ENCODE measurements at places on chromosomes 7 and 10. TPM values are rescaled to one million over a fixed set of nuclear protein-coding genes. Genes with fewer than 3 reads are reported as not detected.

GRCh38 chr10:128322950-128323349 lies 196.7 kb upstream of the MKI67 start:
- no peak for DNase-seq

DNA sequence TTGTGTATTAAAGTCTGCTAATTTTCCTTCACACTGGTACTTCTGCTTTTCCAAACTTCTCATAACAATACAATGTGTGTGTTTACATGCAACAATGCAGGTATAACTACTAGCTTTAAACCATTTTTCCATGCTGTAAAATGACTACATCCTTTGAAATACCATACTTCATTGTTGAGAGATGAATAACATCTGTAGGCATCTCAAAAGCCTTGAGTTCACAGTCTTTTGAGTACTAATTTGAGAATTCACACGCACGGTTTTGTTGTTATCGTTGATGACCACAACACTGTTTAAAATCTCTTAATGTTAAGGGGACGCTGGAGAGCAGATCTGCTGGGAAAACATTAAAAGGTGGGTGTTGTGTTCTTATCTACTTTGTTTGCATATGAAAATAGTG lies 37.4 kb downstream of the SEMA3A start:
- DNase-seq, result no peak

DNA sequence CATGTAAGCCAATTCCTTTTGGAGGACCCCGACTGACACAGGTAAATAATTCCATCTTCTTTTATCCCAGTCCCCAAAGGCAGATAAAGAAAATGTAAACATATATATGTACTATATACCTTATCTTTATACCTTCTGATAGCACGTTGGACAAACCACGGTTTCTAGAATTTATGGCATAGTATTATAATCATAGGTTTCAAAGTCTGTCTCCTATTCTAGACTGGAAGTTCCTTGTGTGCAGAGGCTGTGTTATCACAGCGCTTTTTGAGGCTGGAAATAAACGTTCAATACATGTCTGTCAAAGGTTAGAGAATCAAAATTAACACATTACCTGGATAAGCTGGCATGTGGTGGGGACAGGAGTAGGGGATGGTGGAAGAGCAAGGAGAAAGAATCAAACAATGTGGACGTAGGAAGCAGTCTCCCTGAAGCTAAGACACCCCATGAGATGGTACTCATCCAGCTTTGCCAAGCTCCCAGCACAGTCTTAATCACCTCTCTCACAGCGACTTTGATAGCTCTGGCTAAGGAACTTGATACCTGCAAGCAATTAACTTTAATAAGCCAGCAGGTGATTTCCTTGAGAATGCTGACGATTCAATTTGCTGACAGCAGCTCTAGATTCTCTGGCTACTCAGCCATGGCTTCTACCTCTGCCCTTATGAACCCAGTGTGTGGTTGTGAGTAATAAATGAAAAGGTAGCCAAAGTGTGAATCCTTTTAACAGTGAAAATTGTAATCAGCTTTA lies 208.4 kb upstream of the LRRTM3 start:
- peak; percentile 1 for DNase-seq

GRCh38 chr10:113279262-113279661 lies 273.6 kb upstream of the HABP2 start:
- no peak for DNase-seq

GRCh38 chr10:127998501-127999144 lies 91.7 kb downstream of the PTPRE start:
- no peak for DNase-seq

DNA sequence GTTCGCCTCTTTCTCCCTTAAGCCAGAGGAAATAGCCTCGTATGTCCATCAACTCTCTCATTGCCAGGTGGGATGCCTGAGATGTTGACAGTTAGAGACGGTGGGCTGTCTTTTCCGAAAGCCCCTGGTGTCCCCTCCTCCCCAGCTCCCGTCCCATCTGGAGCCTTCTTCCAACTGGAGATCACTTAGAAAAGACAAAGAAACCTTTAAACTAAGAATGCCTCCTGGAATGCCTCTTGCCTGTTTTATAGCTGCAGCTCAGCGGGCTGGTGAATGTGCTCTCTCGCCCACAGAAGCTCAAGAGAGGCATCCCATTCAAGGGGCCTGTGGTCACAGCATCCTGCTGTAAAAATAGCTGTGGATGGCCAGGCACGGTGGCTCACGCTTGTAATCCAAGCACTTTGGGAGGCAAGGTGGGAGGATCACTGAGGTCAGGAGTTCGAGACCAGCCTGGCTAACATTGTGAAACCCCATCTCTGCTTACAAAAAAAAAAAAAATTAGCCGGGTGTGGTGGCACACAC lies 5.2 kb upstream of the MYL10 start:
- no peak for DNase-seq

GRCh38 chr10:110803830-110804338 lies 67.8 kb upstream of the PDCD4 start:
- DNase-seq, result no peak

DNA sequence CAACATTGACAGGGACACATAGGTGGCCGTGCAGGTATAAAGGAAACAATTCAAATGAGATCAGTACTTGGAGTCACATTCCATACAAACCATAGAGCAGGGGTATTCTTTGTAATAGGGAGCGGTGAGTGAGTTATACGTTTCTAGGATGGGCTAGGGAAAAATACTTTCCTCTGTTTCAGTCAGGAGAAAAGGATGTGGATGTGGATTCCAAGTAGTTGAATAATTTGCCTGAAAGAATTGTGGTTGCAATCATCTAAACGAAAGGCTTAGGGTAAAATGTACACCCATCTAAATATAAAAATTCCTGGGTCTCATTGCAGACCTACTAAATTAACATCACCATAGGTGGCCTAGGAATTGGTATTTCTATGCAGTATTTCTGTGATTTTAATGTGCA lies 270.7 kb upstream of the IGFBP3 start:
- no peak for DNase-seq

- no peak for DNase-seq
These were observed 296.2 kb downstream of the TCERG1L start for GRCh38 chr10:131015271-131015670.

GRCh38 chr7:158658475-158658874 lies 46.1 kb downstream of the NCAPG2 start:
- no peak for DNase-seq

DNA sequence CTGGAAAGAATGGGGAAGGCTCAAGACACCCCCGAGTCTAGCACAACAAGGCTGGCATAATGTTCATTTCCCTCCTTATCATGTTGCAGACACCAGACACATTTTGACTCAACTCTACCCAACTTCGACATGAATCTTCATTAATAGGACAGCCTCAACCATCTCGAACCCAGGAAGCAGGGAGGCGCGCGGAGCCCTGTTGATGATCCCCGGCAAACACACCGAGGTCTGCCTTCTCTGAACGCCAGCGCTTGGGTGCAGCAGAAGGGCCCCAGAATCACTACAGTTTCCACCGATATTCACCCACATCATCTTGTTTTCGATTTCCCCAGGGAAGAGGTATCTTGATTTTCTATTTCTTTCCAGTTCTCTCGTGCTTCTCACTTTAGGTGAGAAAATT lies 563.6 kb downstream of the TCERG1L start:
- DNase-seq, result no peak

DNA sequence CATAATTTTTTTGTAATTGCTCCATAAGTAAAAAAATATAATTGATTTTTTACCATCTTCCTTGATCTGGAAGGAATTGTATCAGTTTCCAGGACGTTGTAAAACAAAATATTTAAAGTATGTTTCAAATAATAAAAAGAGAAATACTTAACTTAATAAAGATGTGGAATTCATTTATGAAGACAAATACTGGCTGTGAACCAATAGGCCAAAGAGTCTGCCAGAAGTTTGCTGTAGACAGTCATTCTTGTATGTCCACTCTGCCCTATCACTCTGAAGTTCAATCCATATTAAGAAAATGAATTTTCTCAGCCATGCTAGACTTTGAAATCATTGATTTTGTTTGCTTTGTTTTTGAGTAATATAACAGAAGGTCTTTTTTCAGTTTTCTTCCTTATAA lies 256.4 kb downstream of the TRIL start:
- DNase-seq, result no peak

DNA sequence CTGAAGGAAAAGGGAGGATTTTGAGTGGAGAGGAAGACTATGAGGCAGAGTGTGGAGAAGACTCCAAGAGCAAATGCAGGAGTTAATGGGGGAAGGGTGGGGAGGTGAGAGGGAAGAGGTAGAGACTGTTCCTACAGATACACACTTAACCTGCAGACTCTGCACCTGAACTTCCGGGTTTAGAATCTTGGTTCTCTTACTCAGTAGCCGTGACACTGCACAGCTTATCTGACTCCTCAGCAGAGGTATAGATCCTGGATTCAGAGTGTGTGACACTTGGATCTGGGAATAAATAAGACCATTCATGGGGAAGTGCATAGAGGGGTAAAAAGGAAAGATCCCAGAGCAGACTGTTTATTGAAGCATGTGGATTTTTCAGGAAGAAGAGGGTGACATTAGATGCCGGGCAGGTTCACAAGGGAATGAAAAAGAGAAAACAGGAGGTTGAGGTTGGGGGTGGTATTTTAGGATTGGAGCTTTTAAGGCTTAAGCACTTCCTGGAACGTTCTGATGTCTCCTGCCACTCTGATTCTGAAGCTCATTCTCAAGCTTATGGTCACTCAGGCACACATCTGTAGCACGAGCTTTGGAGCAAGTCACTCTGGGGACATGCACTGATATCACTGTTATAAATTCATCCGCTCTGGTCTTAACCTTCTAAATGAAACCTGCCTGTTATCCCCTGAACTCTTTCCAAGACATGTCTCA lies 5.7 kb upstream of the ZC3HAV1L start:
- no peak for DNase-seq

GRCh38 chr10:61669161-61669725 lies 6.5 kb downstream of the CABCOCO1 start:
- DNase-seq, result no peak

GRCh38 chr7:40192036-40192435 lies 57.2 kb downstream of the SUGCT start:
- DNase-seq, result no peak

DNA sequence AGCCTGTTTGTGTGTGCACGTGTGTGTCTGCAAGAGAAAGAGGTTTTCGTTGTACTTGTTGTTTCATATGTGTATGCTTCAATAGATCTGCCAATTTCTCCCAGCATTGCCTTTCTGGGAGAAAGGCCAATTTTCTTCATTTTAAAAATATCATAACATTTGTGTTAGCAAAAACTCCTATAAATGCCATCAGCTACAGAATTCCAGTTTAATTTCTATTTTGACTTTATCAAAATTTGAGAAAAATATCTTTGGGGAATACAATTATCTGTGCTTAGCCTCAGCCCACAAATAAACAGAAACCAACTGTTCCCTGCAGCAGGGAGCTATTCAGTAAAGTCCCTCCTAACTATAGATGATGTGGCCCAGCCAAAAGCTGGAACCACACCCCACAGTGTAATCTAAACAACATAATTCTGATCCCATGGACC lies 68.3 kb upstream of the MGMT start:
- DNase-seq, result no peak

- no peak for DNase-seq
These were observed 32.6 kb downstream of the IKZF1 start for GRCh38 chr7:50336894-50337703.

GRCh38 chr7:159317294-159317693 lies 172.6 kb upstream of the VIPR2 start:
- no peak for DNase-seq

GRCh38 chr7:135831455-135832195 lies 83.0 kb upstream of the FAM180A start:
- DNase-seq, result no peak

GRCh38 chr10:121155742-121156474 lies 304.7 kb downstream of the WDR11 start:
- no peak for DNase-seq

DNA sequence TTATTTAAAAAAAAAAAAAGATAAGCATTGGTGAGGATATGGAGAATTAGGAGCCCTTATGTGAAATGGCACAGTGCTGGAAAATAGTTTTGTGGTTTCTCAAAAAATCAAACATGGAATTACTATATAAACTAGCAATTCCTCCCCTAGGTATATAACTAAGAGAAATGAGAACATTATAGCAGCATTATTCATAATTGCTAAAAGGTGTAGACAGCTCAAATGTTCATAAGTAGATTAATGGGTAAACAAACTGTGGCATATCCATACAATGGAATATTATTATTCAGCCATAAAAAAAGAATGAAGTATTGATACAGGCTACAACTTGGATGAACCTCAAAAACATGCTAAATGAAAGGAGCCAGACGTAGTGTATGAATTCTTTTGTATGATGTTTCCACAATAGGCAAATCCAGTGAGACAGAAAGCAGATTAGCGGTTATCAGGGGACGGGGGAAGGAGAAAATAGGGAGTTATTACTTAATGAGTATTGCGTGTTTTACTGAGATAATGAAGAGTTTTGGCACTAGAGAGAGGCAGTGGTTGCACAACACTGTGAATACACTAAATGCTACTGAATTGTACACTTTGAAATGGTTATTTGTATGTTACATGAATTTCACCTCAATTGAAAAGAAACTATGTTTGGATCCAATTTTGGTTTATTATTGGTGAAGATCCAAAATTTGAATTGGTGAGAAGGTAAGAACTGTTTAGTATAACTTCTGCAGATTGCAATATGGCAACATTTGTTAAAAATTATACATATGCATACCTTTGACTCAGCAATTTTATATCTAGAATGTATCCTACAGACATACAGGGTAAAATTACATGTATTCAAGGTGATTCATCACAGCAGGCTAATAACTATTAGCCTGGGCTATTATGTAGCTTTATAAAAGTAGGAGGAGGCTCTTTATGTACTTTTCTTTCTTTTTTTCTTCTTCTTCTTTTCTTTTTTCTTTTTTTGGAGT lies 69.7 kb downstream of the VCL start:
- no peak for DNase-seq

DNA sequence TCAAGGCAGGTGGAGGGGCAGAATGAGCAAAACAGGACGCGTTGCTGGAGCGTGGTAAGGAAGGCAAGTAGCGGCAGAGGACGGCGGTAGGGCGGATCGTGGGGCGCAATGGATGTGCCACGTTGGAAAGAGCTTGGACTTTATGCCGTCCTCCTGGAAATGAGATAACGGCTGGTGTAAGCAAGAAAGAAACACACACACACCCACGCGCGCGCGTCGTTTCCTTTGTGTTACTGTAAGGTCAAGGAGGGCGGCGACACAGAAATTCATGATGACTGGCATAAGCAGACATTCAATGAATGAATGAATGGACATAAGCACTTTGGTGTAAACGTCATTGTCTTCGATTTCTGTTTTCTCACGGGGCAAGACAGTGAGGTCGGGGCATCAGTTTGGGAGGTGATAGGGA lies 683 bp upstream of the ENTPD7 start:
- peak; percentile 55 for DNase-seq

- DNase-seq, result no peak
These were observed 4.1 kb downstream of the LAMB1 start for GRCh38 chr7:107998660-107999480.

Gene CALHM3
- total RNA-seq, result not detected

Gene ABCB4
- total RNA-seq, result 0.03 TPM

Gene CAMK1D
- total RNA-seq, result 11.7 TPM

Gene H2BK1
- total RNA-seq, result not detected

Gene OR2A1
- not detected for total RNA-seq

Gene TSPAN15
- 51.0 TPM for total RNA-seq

Gene SLIT1
- 0.03 TPM for total RNA-seq

Gene PALS2
- total RNA-seq, result 60.2 TPM

Gene TEX36
- not detected for total RNA-seq

Gene PNLIP
- not detected for total RNA-seq

Gene ASZ1
- not detected for total RNA-seq

Gene PTER
- 20.6 TPM for total RNA-seq

Gene AZGP1
- total RNA-seq, result not detected

Gene ASB10
- not detected for total RNA-seq

Gene CFAP69
- 0.68 TPM for total RNA-seq

Gene NACAD
- total RNA-seq, result not detected

All from Caki2 (cell line).